ENCODE measurements at places on chromosomes 6 and 20. TPM values are rescaled to one million over a fixed set of nuclear protein-coding genes. Genes with fewer than 3 reads are reported as not detected.

SUMO4 gene
- total RNA-seq, result 0.58 TPM

MEP1A gene
- not detected for total RNA-seq

ADGRG6 gene
- total RNA-seq, result 1.3 TPM

ANKRD66 gene
- total RNA-seq, result not detected

BANF2 gene
- total RNA-seq, result not detected

HLA-DRB1 gene
- 3.7 TPM for total RNA-seq

GTSF1L gene
- not detected for total RNA-seq

C20orf202 gene
- not detected for total RNA-seq

VGLL2 gene
- not detected for total RNA-seq

SLCO4A1 gene
- 0.56 TPM for total RNA-seq

STMND1 gene
- total RNA-seq, result not detected

HFE gene
- 13.0 TPM for total RNA-seq

FKBP1C gene
- total RNA-seq, result 0.38 TPM

KCNQ2 gene
- total RNA-seq, result 0.19 TPM

OLIG3 gene
- not detected for total RNA-seq

APCDD1L gene
- 7.3 TPM for total RNA-seq

BAG2 gene
- total RNA-seq, result 17.2 TPM

IP6K3 gene
- under 0.01 TPM for total RNA-seq

EIF6 gene
- total RNA-seq, result 187 TPM

CARMIL1 gene
- 15.3 TPM for total RNA-seq

HCK gene
- total RNA-seq, result not detected

IFNGR1 gene
- total RNA-seq, result 40.1 TPM

RPN2 gene
- total RNA-seq, result 202 TPM

TINAG gene
- not detected for total RNA-seq

SLC2A4RG gene
- total RNA-seq, result 22.0 TPM

SCRT2 gene
- total RNA-seq, result not detected

REM1 gene
- 0.19 TPM for total RNA-seq

SLC35F1 gene
- not detected for total RNA-seq
